Stimulated activated CD8-positive, alpha-beta memory T cell treated with anti-CD3 and anti-CD28 coated beads, Interleukin-4, amount 100 ng/mL, for 4 hours (primary cell): ENCODE measurements at places on chromosomes 1 and 21.

DNA sequence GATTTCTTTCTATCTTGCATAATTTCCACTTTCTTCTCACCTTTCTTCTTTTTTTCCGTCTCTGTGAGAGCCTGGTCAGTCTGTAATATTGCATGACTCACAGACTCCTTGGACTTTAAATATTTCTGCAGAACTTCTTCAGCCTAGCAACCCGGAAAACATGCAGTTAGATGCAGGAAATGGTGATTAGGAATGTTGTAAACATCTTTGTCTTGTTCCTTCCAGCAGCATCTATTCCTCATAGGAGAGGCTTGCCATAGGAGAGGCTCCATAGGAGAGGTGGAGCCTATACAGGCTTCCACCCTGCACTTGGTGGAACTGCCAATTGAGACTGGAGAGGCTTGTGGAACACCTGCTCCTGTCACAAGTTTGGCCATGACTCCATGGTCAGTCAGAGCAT lies 10.0 kb downstream of the GBP5 start:
- DNase-seq: no peak

GRCh38 chr1:200267937-200268336 lies 141.9 kb downstream of the ZNF281 start:
- no peak for DNase-seq

- no peak for DNase-seq
Measured at GRCh38 chr21:16605597-16605996, 875.8 kb downstream of the USP25 start.

DNA sequence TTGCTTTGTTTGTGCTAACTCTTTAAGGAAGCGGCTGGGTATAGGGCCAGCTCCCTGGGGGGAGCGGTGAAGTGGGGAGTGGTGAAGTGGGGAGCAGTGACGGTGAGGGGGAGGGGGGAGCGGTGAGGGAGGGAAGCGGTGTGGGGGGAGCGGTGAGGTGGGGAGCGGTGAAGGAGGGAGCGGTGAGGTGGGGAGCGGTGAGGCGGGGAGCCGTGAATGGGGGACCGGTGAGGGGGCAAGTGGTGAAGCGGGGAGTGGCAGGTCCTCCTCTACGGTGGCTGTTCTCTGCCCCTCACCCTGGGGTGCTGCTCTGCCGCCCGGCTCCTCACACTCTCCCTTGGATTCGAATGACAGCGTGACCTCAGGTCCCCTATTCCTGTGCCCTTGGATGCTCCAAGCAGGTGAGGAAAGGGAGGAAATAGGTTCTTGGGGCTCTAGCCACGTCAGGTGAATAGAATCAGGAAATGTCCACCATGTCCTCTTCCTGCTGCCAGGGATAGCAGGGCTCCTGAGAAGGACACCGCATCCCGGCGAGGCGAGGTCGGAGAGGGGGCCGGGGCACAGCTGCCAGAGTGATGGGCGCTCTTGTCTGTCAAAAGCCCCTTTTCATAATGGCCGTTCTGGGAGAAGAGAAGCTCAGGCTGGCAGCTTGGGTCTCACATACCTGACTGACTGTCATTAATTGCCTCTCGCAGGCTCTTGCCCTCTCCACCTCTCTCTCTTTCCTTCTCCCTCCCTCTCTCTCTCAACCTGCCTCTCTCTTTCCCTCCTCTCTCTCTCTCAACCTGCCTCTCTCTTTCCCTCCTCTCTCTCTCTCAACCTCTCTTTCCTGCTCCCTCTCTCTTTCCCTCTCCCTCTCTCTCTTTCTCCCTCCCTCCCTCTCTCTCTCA lies 134.2 kb downstream of the PGBD5 start:
- no peak for DNase-seq

GRCh38 chr1:151311011-151311410 lies 16.2 kb downstream of the PI4KB start:
- no peak for DNase-seq

GRCh38 chr1:108961198-108961597 lies 2.1 kb downstream of the CLCC1 start:
- DNase-seq: no peak

- DNase-seq: no peak
Measured at GRCh38 chr1:21149855-21150432, 26.8 kb downstream of the EIF4G3 start.

- no peak for DNase-seq
Measured at GRCh38 chr1:96568639-96569038, 152.9 kb upstream of the PTBP2 start.

GRCh38 chr1:38919130-38919529 lies 22.5 kb downstream of the RHBDL2 start:
- DNase-seq: no peak
